ENCODE measurements at places on chromosomes 2 and 18.
A peak's percentile ranks its signal among the peaks of the same experiment; 100 is the strongest.

DNA sequence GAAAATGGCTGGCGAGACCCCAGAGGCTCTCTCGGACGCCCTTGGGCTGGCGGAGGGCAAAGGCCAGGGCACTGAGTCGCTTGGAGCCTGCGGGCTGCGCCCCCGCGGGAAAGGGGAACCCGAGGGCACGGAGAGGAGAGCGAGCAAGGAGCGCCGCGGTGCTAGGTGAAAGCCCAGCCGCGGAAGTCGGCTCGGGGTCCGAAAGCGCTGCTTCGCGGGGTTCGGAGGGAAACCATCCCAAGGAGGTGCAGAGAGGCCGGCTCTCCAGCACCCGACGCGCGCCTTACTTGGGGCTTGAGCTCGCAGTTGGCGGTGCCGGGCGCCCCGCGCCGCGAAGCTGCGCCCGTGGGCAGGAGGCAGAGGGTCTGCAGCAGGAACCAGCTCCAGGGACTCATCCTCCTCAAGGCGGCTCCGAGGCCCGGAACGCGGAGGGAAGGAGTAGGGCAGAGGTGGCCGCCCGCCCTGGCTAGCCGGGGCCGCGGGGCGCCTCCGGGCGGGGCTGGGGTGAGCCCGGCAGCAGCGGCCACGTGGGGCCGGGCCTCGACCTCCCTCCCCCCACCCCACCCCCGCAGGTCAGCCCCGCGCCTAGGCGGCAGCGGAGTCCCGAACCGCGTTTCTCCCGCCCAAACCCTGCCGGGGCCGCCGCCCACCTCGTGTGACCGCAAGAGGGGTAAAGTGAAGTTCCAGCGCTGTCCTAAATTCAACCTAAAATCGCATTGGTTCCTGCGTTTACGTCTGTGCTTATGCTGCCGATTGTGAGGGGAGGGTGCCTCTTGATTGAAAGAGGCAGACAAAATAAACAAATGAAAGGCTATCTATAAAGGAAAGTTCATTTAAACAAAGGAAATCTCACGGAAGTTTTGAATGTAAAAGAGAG is at the start of gene TRABD2A:
Gene TRABD2A, minus strand, starts transcription at position 440 of the 877 bp plus-strand sequence. Its CDS starts 45 bp downstream, at position 395.
- DNase-seq = no peak

DNA sequence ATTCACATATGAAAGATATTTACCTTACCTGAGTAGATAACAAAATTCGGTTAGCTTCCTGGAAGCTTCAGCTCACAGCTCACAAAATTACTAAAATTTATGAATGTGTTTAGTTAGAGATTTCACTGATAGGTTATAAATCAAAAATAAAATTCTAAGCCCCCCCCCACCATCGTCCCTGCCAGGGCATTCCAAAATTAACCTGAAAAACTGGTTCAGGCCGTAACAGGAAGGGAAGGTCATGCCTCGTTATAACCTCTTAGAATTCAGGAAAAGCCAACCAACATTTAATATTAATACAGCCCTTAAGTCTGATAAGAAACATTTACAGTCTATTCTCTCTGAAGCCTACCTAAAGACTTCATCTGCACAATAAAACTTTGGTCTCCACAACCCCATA is 48.9 kb downstream of the COX7A2L start:
- no peak for DNase-seq

DNA sequence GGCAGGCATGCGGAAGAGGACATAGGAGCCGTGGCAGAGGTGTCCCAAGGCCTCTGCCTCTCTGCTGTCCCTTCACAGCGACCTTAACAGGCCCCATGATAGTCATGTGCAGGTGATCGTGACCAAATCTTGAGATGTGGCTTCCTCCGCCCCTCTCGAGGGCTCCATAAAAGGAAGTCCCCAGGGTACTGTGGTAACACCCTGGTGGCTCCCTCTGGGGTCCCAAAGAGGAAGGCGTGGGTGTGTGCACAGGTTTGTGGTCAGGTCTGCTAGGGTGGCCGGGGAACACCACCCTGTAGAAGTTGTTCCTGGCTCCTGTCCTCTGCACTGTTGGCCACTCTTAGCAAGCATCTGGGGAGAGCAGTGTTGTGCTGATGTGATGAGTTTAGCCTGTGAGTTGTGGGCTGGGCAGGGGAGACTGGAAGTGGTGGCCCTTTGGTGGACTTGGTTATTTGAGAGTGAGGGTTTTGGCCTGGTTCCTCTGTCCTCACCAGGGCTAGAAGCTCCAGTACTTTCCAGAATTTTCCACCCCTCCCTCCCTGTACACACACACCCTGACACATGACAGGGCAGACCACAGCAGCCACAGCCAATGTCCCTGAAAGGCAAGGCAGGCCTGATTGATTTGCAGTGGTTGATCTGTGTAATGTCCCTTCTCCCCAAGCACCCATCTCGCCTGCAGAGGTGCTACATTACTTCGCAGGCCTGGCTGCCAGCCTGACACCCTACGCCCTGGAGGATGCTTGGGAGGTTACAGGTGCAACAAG is 68.9 kb upstream of the BOD1L2 start:
- no peak for DNase-seq

- DNase-seq = peak; percentile 97
Observed at GRCh38 chr2:128536925-128537620, 218.4 kb upstream of the HS6ST1 start.

DNA sequence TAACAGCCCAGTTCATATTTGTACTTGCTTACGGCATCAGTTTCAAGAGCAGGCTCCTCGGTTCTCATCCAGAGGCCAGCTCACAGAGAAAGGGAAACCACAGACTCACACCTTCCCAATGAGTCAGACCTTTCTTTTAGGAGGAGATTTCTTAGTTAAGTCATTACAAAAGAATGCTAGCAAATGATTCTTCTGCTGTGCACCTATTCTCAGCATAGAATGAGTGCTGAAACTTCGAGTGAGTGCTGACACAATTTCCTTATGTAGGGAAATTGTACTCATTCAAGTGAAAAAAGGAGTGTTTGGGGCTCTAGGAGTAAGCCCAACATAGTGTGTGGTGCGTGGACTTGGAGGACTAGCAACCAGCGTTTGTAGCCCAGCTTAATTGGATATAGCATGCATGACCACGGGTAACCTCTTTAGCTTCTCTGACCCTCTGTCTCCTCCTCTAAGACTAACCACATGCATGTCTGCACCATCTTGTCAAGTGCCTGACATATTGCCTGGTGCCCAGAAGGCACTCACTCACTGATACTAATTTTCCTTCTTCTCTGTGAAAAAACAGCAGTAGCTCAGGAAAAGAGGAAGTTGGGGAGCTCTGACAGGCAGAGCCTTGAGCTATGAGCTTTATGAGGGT is 87.0 kb downstream of the ALPK2 start:
- DNase-seq = peak; percentile 99

GRCh38 chr2:54964271-54964670 is 86.0 kb downstream of the RTN4 start:
- DNase-seq = peak; percentile 40

DNA sequence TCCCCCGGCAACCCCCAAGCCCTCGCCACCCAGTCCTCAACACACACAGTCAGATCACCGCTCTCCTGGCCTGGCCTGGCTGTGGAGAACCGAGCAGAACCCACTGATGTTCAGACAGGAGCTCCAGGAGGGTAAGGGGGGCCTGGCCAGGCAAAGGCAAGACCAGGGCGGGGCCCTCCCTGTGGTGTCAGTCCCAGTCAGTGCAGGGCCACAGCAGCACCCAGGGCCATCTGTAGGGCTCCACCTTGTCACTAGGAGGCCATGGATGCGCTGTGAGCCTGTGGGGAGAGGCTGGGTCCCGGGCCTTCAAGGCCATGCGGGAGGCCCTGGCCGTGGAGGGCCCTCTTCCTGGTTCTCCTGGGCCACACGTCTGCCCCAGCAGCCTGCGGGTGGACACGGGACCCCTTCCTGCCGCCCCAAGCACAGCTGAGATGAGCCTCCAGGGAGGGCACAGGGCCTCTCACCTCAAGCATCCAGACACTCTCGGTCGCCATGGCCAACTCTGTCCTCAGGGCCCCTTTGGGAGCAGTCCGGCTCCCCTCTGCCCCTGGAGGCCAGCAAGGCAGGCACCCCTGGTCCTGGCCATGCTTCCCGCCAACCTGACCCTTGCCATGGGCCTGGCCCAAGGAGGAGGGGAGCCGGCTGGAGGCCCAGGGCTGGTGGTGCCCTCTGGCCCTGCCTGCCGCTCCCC is 2.0 kb downstream of the ANO7 start:
- DNase-seq = no peak

Measured in fibroblast of skin of right biceps (primary cell).